Osteoblast (primary cell): ENCODE measurements at places on chromosomes 2 and 18. TPM values are rescaled to one million over a fixed set of nuclear protein-coding genes. Genes with fewer than 3 reads are reported as not detected.
A peak's percentile ranks its signal among the peaks of the same experiment; 100 is the strongest.

DNA sequence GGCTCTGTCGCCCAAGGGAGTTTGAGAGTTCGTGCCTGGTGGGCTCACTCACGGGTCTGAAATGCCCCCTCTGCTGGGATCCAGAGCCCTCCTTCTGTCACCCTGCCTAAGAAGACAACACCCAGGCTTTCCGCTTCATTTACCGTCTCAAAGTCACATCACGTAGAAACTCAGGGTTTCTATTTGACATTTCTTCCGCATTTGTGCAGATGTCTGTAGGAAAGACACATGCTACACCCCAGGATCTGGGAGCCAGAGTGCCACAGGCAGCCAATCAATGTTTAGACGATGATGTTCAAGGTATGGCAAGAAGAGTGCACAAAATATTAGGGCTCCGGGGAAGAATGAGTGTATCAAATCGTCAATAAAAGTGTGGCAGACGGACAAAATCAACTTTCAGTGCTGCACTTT, 24.4 kb upstream of the ACKR3 start:
- H3K4me1 ChIP-seq, result no peaks in the 10 kb centered on the region
- DNase-seq, result no peak
- no peak overlapping the region for H3K4me3 ChIP-seq
- H3K27me3 ChIP-seq, result peaks cover 2% of the 10 kb centered on the region
- no peaks in the 10 kb centered on the region for H3K36me3 ChIP-seq

CHST9 gene
- total RNA-seq, result not detected in 2 replicates

DNA sequence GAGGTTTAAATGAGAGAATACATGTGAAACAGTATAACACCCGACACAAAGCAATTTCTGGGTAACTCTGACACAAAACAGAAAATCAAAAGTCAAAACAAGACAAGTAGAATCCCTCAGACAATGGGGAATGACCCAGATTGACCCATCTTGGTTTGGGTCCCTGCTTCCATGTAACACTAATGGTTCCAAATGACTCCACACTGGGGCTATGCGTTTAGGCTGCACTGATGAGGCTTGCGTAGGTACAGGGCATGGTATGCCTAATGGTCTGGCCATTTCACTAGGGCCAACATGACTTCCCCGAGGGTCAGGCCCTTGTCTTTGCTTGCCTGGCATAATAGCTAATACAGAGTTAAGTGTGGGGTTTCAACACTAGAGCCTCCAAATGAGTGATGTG, 27.2 kb upstream of the NFE2L2 start:
- H3K27ac ChIP-seq, result no peak overlapping the region
- H3K4me1 ChIP-seq, result peaks cover 7% of the 10 kb centered on the region
- no peak overlapping the region for H3K4me3 ChIP-seq

PLGLB1 gene
- 1.8 and 2.9 TPM in 2 replicates for total RNA-seq

DNA sequence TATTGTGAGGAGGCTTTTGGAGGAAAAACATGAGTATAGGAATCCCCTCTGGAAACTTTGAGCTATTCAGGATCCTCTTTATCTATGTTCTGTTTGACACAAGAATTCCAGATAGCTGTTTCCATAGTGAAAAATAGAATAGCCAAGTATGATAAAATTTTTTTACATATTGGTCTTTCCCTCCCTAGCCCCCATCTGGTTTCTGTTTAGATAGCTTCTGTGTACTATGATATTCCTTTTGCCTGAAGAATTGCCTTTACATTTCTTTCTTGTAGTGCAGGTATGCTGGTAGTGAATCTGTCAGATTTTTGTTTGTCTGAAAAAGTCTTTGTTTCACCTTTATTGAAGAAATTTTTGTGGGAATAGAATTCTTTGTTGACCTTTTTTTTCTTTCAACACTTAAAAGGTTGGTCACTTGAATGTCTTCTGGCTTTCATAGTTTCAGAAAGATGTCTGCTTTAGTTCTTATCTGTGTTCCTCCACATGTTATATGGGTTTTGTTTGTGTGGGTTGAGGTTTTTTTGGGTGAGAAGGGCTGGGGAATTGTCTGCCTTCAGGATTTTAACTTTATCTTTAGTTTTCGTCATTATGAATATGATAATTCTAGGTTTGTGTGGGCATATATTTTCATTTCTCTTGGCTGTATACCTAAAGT, 29.9 kb upstream of the FBLN7 start:
- peaks cover 2% of the 10 kb centered on the region for H3K4me1 ChIP-seq
- H3K27ac ChIP-seq, result no peak overlapping the region
- H3K4me3 ChIP-seq, result no peak overlapping the region
- DNase-seq, result no peak
- no peaks in the 10 kb centered on the region for H3K27me3 ChIP-seq
- peaks cover 63% of the 10 kb centered on the region for H3K36me3 ChIP-seq

DNA sequence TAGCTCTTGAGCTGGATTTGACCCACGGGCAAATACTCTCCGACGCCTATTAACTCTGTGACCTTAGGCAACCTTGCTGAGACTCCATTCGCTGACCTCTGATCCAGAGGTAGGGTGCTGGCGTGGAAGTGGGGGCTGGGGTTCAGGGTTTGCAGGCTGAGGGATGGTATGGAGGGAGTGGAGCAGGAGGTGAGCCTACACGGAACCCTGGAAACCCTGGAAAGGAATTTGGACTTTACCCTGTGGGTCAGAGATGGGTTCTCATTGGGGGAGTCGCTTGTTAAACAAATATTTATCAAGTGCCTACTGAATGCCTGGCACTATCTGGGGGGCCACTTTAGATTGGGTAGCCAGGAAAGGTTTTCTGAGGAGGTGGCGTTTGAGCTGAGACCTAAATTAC, 58.2 kb upstream of the FZD7 start:
- H3K4me3 ChIP-seq, result no peak overlapping the region
- H3K4me1 ChIP-seq, result peaks cover 13% of the 10 kb centered on the region
- no peak overlapping the region for H3K27ac ChIP-seq
- no peaks in the 10 kb centered on the region for H3K36me3 ChIP-seq
- no peak for DNase-seq
- H3K27me3 ChIP-seq, result no peaks in the 10 kb centered on the region

CAVIN2 gene
- 1.2 and 1.8 TPM in 2 replicates for total RNA-seq

CNDP1 gene
- not detected in 2 replicates for total RNA-seq

- no peak overlapping the region for H3K4me3 ChIP-seq
- no peaks in the 10 kb centered on the region for H3K36me3 ChIP-seq
- no peak overlapping the region for H3K27ac ChIP-seq
- DNase-seq, result no peak
- no peaks in the 10 kb centered on the region for H3K4me1 ChIP-seq
Measured at GRCh38 chr2:102950371-102950946, 188.6 kb downstream of the TMEM182 start.

GRCh38 chr2:26767129-26767528, 3.0 kb downstream of the SLC35F6 start:
- no peak overlapping the region for H3K4me3 ChIP-seq
- peak; percentile 75 for DNase-seq
- peaks cover 22% of the 10 kb centered on the region for H3K4me1 ChIP-seq
- H3K27me3 ChIP-seq, result no peaks in the 10 kb centered on the region
- H3K36me3 ChIP-seq, result no peaks in the 10 kb centered on the region

DNA sequence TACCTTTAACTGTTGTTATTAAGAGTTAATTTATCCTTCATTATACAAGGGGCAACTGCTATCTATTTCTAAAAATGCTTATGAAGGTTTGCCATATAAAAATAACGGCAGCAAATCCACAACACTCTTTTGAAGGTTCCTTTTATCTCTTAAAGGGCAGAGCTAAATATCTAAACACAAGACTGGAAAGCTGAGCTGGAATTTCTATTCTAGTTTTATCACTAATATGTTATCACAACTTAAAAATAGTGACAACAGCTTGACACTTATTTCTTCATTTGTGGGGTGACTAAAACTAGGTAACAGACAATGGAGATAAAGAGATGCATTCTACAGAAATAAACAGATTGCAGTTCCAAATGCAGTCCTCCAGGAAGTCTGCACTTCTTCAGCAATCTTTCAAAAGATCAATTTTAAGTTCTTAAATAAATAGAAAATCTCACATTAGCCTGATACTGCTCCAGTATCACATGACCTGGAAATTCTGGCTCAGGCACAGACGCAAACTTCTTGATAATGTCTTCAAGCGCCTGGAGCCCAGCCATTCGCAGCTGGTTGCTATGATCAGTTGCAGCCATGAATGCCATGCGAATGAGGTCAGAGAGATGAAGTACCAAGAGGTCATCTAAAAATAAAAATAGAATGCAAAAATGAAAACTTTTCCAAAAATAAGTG, 54.0 kb upstream of the STRN start:
- H3K4me1 ChIP-seq, result peaks cover 12% of the 10 kb centered on the region
- peak; percentile 27 for DNase-seq
- no peaks in the 10 kb centered on the region for H3K27me3 ChIP-seq
- peaks cover 32% of the 10 kb centered on the region for H3K36me3 ChIP-seq

- H3K27me3 ChIP-seq, result peaks cover 6% of the 10 kb centered on the region
- no peak overlapping the region for H3K27ac ChIP-seq
- DNase-seq, result peak; percentile 60
- H3K4me1 ChIP-seq, result no peaks in the 10 kb centered on the region
Measured at GRCh38 chr2:232871835-232872736, 2.0 kb downstream of the SNORC start.
